ENCODE measurements at places on chromosomes 11 and 22.

DNA sequence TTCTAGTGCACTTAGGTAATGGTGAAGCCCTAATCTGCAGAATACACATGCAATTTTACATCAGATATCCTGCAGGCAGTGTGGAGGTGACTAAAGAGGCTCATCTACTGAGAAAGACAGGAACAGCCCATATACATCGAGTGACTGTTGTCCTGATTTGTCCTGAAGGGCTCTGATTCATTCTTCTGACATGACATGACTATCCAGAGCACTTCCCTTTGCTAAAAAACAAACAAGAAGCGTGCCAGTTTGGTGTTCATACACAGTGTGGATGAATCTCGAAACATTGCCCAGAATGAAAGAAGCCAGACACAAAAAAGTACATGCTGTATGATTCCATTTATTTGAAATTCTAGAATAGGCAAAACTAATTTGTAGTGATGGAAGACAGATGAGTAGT lies 48.0 kb upstream of the AMPD3 start:
- peak; percentile 49 for DNase-seq

DNA sequence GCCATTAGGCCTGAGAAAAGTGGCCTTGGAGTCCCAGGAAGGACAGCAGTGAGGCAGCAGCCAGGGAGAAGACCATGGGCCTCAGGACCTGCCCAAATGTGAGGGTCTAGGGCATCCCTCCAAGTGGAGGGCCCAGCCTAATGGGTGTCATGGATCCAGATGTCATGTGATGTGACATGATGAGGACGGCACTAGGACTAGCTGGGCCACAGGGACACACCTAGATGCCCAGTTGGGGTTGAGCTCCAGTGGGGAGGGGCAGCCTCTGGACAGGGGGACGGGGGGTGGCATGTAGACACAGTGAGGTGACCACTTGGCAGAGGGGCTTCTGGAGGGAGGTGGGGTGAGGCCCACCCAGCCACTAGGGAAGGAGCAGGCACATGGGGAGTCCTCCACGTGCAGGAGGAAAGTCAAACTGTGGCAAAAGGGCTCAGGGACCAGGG lies 5.4 kb downstream of the SCARF2 start:
- DNase-seq = no peak

DNA sequence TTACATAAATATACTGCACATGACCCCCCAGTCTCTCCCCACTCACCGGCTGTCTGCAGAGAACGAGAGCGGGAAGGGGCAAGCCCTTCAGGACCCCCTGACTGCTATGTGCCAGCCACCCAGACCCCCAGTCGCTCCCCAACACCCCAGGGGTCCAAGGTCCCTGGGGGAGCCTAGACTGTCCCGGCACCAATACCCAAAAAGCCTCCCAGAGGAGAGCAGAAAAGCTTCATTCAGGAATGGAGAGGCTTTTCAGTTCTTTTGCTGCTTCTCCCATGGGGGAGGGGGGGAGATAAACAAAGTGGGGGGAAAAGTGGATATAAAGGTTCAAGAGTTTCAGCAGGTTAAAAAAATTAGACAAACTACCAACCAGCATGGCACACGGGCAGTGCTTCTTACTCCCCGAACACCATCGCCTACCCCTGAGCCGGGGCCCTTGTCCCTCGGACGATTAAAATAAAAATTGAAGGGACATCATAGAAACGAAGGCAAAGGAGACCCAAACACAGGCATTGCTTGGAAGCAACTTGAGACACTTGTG lies 1.3 kb downstream of the CSNK1E start:
- DNase-seq = no peak

- DNase-seq = no peak
Observed at GRCh38 chr22:31222736-31223135, 10.6 kb downstream of the LIMK2 start.

GRCh38 chr11:465896-466530 lies 15.9 kb downstream of the PTDSS2 start:
- DNase-seq = peak; percentile 26

DNA sequence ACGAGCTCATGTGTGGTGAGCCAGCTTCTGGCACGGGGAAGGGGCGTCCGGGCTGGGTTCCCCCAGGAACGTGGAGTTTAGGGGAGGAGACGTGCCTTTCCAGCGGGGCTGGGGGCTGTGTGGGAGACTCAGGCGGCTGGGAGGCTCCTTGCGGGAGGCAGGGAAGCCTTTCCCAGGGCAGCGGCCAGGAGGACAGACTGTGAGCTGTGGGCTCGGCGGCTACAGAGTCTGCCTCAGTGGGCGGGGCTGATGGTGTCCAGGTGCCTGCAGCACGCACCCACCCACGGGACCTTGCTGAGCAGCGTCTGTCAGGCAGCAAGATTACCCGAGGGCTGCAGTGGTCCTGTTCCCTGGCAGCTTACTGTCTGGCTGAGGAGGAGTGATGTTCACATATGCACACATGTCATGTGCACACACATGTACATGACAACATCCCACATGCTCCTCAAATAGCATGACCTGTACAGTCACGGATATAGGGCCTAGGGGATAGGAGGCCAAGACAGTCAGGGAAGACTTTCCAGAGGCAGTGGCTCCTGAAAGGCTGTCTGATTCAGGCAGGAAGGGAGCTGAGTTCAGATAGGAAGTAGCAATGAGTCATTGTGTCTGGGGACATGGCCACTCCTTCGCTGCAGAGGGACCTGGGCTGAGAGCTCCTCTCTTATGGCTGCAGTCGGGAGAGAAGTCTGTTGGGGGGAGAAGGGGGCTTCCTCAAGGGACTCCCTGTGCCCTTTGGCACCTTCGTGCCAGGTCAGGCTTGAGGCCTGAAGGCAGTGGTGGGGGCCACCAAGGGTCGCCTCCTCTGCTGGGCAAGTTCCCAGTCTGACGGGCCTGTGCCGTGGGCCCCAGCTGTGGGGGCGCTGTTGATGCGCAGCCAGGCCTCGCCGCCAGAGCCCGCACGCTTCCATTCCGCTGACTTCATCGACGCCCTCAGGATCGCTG lies 23.3 kb upstream of the PPP6R3 start:
- DNase-seq = peak; percentile 87

GRCh38 chr11:126547691-126548090 lies 192.2 kb downstream of the ST3GAL4 start:
- no peak for DNase-seq

DNA sequence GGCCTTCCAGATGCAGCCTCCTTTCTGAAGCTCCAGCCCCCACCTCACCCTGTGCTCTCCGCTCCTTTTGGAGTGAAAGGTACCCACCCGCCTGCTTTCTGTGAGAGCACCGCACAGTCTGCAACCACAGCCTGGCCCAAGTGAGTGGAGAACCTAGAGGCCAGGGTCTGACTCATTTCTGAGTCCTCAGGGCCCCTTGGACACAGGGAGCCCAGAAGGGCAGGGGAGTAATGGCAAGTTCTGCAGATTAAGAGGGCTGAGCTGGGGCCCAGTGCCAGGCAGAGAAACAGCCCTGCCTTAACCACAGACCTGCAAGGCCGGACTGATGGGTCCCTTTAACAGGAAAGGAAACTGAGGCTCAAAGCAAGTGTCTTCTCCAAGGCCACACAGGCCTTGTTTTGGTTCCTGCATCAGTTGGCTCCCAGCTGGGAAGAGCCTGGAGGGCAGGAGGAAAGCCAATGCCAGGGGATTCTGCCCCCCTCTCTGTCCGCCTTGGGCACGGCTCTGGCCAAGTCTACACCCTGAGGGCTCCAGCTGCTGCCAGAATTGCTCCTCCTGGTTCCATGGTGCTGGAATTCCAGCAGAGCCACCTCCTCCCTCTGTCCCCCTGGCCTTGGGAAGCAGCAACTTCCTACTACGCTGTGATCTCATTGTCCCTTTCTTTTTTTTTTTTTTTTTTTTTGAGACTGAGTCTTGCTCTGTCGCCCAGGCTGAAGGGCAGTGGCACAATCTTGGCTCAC lies 55.1 kb downstream of the CYTH4 start:
- DNase-seq = no peak

- DNase-seq = no peak
Observed at GRCh38 chr11:112057170-112057569, 16.6 kb downstream of the PIH1D2 start.

DNA sequence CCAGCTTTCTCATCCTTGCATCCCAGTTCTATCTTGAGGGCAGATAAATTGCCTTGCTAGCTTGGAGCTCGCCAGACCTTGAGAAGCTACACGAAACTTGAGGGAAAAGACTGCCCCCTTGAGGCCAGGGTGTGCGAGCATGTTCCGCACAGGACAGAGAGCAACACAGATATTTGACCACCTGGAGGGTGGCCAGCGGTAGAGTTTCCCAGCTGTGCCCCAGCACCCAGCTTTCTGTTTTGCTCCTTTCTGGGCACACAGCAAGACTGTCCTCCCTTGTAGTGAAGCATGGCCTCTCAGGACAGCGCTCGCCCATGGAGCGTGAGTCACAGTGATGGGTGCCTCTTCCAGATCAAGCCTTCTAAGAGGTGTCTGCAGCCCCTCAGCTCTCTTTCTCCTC lies 23.5 kb downstream of the SPATA19 start:
- DNase-seq = no peak

GRCh38 chr22:44024288-44024921 lies at the start of gene PARVB:
PARVB (plus strand) TSS chr22:44024302; CDS start chr22:44024340, 38 bp downstream.
- DNase-seq = no peak

DNA sequence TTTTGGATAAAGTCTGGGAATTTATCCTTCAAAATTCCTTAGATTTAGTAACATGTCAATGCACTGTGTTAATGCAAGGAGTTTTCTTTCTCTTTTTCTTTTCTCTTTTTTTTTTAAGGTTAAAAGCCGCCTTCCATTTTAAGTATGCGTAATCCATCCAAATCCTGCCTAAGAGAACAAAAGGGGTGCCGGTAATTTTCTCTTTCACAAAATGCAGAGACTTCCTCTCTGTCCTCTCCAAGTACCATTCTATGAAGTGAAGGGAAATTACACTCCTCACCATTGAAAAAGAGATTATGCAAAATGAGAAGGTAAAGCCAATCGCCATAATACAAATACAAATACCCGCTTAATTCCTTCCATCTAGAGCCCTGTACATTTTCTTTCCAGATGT lies 273.8 kb downstream of the BLID start:
- no peak for DNase-seq

DNA sequence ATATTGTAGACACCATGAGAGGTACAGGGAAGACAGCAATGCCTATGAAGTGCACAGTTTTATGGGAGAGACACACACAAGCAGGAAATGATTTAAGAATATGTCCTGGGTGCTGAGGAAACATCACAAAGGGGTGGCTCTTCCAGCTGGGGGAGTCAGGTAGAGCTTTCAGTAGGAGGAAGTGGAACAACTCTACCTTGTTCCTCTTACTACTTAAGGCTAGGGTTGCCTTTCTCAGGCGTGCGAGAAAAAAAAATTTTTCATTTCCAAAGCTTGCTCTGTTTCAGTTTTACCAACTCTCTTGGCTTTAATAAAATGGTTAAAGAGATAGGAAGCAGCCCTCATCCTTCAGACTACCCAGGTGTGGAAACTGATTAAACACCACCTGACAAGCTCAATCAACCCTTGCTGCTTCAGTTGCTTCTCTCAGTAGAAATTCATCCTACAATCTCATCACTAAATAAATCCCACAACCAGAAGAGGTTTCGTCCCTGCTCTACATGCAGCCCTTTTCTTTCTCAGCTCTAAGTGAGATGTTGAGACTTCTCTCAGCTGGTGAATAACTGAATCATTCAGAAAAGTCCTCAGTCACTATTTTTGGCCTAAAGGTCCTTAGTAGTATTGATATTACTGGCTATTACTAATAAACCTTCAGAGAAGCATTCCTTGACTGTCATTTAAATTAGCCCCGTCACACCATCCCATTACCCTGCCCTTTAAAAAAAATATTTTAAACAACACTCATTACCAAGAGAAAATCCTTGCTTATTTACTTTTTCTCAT lies 5.9 kb downstream of the ABTB2 start:
- no peak for DNase-seq

DNA sequence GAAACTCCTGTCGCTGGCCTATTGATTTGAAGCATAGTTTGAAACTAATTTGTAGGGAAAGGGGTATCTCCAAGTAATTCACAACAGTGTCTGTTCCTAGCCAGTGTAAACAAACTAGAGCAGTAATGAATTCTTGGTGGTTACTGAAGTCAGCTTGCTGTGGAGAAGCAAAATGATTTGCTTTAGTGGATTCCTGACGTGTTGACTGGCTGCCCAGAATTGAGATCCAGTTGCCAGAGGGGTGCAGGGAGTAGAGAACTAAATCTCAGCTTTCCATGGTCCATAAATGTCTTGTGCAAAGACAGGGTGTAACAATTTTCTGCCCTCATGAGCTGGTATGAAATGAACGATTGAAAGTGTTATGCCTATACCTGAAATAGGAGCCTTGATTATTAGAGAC lies 382.5 kb upstream of the KIRREL3 start:
- DNase-seq = no peak

DNA sequence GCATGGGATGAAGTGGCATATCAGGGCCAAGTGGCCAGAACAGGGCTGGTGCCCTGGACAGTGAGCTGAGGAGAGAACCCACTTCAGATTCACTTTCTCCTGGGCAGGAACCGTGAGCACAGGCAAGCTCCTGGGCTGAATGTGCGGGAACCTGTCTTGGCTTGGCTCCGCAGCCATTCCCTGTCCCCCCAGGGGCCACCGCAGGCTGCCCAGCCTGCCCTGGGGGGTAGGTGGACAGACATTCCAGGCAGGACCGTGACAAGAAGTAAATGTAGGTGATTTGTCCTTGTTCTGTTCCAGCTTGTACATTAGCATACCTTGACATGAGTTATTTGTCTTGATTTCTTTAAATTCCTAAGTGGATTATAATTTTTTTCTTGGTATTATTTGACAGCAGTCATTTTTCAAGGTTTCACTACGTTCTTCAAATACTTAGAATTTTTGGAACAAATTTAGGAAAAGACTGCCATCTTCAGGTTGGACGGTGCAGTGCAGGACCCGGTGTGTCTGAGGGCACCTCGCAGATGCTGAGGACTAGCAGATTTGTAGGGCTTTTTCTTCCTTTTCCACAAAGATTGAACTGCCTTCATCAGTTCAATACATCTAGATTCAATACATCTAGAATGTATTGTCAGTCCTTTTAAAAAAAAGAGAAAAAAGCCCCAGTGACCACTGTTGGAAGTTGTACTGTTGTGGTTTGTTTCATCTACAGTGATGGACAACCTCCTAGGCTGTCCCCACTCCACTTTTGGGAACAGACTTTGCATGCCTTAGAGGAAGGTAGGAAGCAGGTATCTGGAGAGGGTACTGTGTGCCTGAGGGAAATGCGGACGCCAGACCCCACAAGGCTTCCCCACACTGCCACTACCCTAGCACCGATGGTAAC lies 115.1 kb upstream of the RASSF10 start:
- peak; percentile 69 for DNase-seq

- DNase-seq = no peak
Observed at GRCh38 chr11:110501428-110501827, 71.7 kb downstream of the FDX1 start.

- peak; percentile 40 for DNase-seq
Observed at GRCh38 chr11:36265793-36266628, 23.2 kb downstream of the COMMD9 start.

DNA sequence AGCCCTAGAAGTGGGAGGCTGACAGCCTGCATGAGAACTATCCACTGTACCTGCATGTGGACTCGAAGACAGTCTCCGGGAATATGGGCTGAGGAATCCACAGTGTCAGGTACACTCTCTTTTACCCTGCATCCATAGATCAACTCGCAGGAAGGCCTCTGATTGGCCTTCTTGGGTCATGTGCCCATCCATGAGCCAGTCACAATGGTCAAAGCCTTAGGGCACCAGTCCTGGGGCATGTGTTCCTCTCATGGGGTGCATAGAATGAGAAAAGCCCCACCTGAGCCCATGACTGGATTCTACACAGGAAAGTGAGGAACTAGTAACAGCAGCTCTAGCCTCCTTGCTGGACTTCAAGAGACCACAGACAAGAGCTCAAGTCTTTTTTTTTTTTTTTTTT lies 10.6 kb downstream of the ART1 start:
- no peak for DNase-seq
